ENCODE measurements at places on chromosomes 12 and 14.

DNA sequence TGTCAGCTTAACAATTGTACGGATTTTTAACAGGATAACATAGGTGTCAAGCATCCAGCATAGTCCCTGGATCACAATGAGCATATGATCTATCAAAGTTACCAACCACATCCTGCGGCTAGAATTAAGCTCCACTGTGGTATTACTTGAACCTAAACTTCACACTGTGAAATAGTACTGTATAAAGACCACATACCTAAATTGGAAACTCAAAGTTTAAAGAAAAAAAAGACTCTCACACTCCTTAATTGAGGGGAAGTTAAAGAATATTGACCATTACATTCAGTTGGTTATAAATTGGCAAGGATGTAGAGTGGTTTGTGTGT lies 133.0 kb upstream of the PZP start:
- no peak for DNase-seq

DNA sequence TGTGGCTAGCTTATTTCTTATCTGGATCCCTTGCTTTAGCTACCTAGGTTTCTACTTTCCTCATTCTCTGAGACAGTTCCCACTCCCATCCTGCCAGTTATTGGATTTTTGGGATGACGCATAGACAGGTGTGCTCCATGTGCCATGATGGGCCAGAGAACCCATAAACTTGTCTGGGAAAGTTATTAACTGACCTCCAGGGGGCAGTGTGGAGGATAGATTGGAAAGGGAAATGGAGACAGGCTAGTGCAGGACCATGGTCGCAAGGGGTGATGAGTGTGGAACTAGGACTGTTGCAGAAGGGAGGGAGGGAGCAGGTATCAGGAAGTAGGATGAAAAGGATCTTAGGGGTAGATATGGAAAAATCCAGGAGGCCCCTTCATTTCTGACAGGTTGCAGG lies 80.3 kb downstream of the ESRRB start:
- peak; percentile 1 for DNase-seq

- DNase-seq, result no peak
Observed at GRCh38 chr12:29893002-29893401, 109.3 kb upstream of the TMTC1 start.

DNA sequence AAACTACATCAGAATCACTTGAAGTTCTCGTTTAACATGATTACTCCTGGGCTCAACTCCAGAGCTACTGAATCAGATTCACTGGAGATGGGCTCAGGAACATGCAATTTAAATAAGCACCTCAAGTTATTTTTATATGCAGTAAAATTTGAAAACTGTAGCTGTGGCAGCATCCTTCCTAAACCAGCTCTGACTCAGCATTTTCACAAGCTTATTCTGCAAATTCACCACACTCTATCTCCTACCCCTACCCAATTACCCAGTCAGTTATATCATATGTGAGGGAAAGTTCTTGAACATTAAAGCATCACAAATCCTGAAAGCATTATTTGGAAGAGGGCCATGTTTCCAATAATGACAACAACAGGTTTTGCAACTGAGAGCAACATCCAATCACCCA lies 24.2 kb upstream of the LRRC9 start:
- DNase-seq, result no peak

- DNase-seq, result no peak
Observed at GRCh38 chr14:100219126-100219785, 19.7 kb upstream of the YY1 start.

- no peak for DNase-seq
Observed at GRCh38 chr12:50440288-50440687, 39.6 kb downstream of the LARP4 start.

GRCh38 chr14:101825797-101826196 lies 64.3 kb downstream of the PPP2R5C start:
- no peak for DNase-seq

GRCh38 chr14:33534104-33534503 lies 416.8 kb downstream of the EGLN3 start:
- no peak for DNase-seq

GRCh38 chr12:90854136-90854689 lies 100.8 kb downstream of the CCER1 start:
- peak; percentile 58 for DNase-seq

- no peak for DNase-seq
Observed at GRCh38 chr14:105563347-105563737, 37.0 kb downstream of the TMEM121 start.

GRCh38 chr14:32744811-32745445 lies 193.8 kb upstream of the NPAS3 start:
- no peak for DNase-seq

DNA sequence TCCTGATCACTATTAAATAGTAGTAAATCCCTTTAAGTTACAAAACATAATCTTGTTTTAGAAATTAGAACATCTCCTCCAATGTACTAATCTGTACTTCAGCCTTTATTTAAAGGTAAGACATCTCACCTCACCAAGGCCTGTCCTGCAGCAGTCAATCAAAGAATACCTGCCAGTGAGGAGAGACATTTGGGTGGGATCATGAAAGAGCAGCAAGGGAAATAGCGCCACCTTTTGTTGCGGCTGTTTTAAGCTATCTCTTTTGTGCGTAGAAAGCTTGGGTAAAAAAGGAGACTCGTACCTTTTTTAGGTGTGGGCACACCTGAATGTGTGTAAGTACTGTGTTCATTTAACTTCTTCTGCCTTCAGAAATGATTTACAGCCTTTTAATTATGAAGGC lies 117.8 kb upstream of the TMTC1 start:
- DNase-seq, result no peak

GRCh38 chr12:127559349-127560040 lies 707.5 kb upstream of the TMEM132C start:
- DNase-seq, result peak; percentile 97

All from mesenchymal stem cell (in vitro differentiated cells and primary cell).